ENCODE measurements at places on chromosomes 1 and 21. TPM values are rescaled to one million over a fixed set of nuclear protein-coding genes. Genes with fewer than 3 reads are reported as not detected.

Gene NMNAT1
- 5.7 TPM for total RNA-seq

Gene SLC16A4
- total RNA-seq = 4.7 TPM

Gene ARTN
- total RNA-seq = 3.0 TPM

Gene PRDM16
- total RNA-seq = 1.4 TPM

Gene MPZ
- 1.1 TPM for total RNA-seq

Gene PCP4L1
- not detected for total RNA-seq

Gene RAB4A
- 31.3 TPM for total RNA-seq

Gene UMODL1
- 0.79 TPM for total RNA-seq

Gene C1orf115
- 1.8 TPM for total RNA-seq
